ENCODE measurements at places on chromosomes 11 and 22. TPM values are rescaled to one million over a fixed set of nuclear protein-coding genes. Genes with fewer than 3 reads are reported as not detected.

The SAA4 gene
- polyA plus RNA-seq, result 1.6 TPM

The BTBD18 gene
- not detected for polyA plus RNA-seq

The CD3D gene
- polyA plus RNA-seq, result 2.2 TPM

The SNAP29 gene
- 24.0 TPM for polyA plus RNA-seq

The CCDC87 gene
- polyA plus RNA-seq, result not detected

The GLYAT gene
- not detected for polyA plus RNA-seq

The APOL3 gene
- polyA plus RNA-seq, result 20.1 TPM

The LRFN4 gene
- polyA plus RNA-seq, result 2.1 TPM

The NADSYN1 gene
- polyA plus RNA-seq, result 74.9 TPM

The TCN2 gene
- polyA plus RNA-seq, result 10.1 TPM

The CCDC81 gene
- 0.56 TPM for polyA plus RNA-seq

The STX5 gene
- polyA plus RNA-seq, result 21.7 TPM

The UPK2 gene
- polyA plus RNA-seq, result not detected

The BACE1 gene
- 3.3 TPM for polyA plus RNA-seq

The MRGPRG gene
- not detected for polyA plus RNA-seq

The OAF gene
- 17.1 TPM for polyA plus RNA-seq

The CST6 gene
- 6.6 TPM for polyA plus RNA-seq

The ROBO4 gene
- polyA plus RNA-seq, result 2.6 TPM

The TMEM151A gene
- polyA plus RNA-seq, result 2.4 TPM

The APOBEC3G gene
- polyA plus RNA-seq, result 7.0 TPM

The TENM4 gene
- polyA plus RNA-seq, result 0.65 TPM

The P4HA3 gene
- polyA plus RNA-seq, result 2.6 TPM

The DRD4 gene
- polyA plus RNA-seq, result 1.7 TPM

All from stomach (tissue), 19 donors.